CD4-positive, alpha-beta T cell treated with Interleukin-12 subunit alpha and Interleukin-12 subunit beta, for 1 hour (primary cell): ENCODE measurements at places on chromosomes 1 and 21.

DNA sequence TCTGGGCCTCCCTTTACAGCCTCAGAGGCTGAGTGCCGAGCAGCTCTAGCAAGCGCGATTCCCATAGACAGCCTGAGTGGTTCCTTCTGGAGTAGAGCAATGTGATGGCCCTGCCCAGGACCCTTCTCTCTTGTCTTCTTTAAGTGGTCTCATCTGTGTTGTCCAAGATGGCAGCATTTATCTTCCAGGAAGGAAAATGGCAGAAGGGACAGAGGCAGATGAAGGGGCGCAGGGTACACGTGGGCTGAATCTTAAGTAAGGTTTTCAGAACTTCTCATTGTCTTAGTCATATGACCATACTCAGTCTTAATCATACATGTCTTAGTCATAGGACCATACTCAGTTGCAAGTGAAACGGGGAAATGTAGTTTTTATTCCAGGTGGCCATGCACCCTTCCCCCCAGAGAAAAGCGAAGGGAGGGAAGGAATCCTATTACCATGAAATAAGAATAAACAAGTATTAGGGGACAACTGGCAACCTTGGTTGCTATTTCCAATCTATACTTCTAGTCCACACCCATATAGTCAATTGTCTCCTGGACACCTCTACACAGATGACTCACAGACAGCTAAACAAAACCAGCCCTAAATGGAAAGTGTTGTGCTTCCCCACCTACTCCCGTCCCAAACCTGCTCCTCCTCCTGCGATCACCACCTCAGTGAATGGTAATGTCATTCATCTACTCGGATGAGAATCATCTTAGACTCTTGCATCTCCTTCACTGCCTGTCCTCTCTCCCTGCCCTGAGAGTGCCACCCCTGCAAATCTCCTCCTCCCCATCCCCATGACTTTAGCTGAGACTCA lies 13.3 kb downstream of the OVAAL start:
- no peak for DNase-seq

- no peak for DNase-seq
These were observed 5.6 kb upstream of the PLCH2 start for GRCh38 chr1:2470290-2471158.

DNA sequence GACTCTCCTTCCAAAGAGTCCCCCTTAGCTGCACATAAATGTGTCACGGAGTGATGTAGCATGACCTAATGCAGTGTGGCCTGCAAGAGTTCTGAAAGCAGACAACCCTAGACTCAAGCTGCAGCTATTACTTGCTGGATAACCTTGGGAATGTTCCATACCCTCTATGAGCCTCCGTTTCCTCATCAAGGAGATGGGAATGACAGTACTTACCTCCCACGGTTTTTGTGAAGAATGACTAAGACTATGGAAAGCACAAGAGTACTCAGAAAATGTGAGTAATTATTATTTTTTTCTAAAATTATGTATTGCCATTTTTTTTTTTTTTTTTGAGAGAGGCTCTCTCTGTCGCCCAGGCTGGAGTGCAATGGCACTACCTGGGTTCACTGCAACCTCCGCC lies 3.0 kb downstream of the TTC39A start:
- no peak for DNase-seq

DNA sequence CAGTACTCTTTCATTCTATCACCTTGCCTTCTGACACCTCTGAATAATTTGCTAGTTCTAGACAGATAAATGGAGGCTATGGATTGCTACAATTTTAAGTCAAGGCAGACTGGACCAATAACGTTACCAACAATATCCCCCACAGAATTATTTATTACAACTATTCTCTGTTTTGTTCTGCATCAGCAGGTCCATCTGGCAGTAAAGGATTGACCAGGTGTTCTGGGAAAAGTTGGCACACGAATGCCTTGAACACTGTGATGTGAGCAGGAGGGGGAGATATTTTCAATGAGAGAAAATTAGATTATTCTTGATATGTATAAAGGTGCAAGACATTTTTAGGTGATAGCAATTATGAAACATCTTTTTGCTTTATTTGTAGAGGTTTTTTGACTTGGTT lies 718.8 kb upstream of the TMPRSS15 start:
- DNase-seq = no peak

GRCh38 chr1:11543796-11544195 lies 64.8 kb downstream of the DISP3 start:
- DNase-seq = no peak

DNA sequence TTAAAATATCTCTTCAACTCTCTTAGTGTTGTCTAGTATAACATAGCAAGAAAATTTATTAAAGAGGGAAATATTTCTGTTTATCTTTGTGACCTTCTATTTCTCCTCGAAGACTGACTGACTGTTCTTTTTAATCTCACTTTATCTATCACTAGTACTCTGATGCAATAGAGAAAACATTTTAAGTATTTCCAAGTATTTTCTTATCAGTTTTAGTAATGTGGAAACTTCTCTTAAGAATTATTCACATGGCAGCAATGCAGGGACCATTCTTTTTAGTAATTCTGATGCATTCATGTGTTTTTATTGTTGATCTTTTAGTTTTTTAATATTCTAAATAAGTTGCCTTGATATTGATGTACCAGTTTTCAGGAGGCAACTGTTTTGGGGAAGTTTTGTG lies 115.7 kb downstream of the NEK7 start:
- DNase-seq = no peak

- DNase-seq = no peak
These were observed 27.3 kb upstream of the LAMC1 start for GRCh38 chr1:182995894-182996293.

GRCh38 chr21:42038826-42039425 lies 28.8 kb upstream of the ZBTB21 start:
- no peak for DNase-seq

DNA sequence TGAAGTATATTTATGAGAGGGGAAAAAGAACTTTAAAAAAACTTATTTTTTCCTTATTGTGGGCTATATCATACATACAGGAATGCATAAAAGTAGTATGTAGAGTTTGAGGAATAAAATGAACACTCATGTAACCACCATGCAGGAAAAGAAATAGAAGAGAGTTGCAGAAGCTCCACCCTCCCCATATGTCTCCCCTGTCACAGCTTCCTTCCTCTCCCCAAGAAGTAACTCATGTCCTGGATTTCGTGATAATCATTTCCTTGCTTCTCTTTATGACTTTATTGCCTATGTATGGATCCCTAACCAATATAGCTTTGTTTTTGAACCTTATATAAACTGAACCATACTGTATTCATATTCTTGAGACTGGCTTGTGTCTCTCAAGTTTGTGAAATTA lies 126.4 kb downstream of the ZZZ3 start:
- no peak for DNase-seq

DNA sequence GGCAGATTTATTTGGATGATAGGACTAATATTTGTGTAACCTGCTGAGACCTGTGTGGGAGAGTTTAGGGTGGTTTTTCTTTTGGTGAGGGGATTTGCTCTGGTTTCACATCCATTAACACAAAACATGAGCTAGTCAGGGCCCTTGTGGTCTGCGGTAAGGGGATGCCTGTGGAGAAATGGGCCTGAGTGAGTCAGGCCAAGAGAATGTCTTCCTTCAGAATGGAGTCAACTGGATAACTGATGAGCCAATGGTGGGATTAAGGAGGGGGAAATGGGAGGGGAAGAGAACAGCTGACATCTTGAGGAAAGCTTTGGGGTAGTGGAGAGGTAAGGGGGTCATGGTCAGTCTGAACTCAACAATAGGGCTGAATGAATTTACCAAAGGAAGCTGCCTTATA lies 13.9 kb downstream of the WNT2B start:
- DNase-seq = no peak

DNA sequence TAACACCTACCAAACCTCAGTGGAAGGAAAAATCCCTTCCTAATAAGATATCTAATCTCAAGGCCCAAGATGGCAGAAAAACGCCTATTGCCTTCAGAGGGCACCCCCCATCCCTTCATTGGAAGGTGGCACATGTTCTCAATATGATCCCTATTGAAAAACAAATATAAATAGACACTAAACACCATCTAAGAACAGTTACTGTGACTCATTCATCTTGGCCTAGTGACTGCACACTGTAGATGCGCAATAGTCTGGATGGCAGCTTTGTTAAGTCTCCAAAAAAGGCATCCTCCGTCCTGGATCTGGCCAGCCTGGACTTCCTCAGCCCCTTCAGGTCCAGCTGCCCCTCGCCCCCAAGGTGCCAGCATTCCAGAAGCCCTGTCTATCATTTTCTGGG lies 121.9 kb downstream of the CAPN8 start:
- no peak for DNase-seq

GRCh38 chr1:63931468-63931867 lies 157.7 kb downstream of the ROR1 start:
- no peak for DNase-seq

GRCh38 chr1:30383221-30383711 lies 340.1 kb downstream of the MATN1 start:
- DNase-seq = no peak

DNA sequence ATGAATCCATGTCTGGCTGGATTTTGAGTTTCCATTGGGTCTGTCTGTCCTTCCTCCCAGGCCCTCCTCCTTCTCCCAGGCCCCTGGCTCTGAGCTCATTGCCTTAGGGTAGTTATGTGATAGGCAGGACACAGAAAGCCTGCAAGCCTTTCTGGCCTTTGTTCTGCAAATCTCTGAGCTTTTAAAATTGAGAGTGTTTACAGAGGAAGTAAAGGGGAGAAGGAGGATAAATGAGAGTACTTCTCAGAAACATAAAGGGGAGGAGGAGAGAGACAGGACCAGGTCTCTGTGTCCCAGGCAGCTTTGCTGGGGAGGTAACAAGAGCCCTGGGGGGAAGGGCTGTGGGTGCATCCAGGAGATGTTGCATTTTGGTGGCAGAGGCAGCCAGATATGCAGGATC lies 126.7 kb downstream of the FOXD2 start:
- DNase-seq = no peak

- no peak for DNase-seq
These were observed 142.9 kb downstream of the VPS13D start for GRCh38 chr1:12372761-12373160.

DNA sequence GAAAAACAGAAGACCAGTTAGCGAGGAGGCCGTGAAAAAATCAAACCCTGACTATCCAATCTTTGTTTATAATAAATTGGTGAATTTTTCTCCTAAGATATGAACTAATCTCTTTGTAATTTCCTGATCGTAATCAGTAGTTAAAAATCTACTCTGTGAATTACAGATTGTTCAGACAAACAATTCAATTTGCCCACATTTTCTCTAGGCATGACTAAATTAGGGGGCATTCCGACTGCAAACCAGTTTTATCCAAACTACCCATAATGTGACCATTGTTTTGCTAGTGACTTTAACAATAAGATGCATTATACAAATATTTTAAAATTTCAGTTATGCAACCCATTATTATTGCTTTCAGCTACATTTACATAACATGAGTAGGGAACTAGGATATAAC lies 546.9 kb upstream of the ADAMTS5 start:
- no peak for DNase-seq

DNA sequence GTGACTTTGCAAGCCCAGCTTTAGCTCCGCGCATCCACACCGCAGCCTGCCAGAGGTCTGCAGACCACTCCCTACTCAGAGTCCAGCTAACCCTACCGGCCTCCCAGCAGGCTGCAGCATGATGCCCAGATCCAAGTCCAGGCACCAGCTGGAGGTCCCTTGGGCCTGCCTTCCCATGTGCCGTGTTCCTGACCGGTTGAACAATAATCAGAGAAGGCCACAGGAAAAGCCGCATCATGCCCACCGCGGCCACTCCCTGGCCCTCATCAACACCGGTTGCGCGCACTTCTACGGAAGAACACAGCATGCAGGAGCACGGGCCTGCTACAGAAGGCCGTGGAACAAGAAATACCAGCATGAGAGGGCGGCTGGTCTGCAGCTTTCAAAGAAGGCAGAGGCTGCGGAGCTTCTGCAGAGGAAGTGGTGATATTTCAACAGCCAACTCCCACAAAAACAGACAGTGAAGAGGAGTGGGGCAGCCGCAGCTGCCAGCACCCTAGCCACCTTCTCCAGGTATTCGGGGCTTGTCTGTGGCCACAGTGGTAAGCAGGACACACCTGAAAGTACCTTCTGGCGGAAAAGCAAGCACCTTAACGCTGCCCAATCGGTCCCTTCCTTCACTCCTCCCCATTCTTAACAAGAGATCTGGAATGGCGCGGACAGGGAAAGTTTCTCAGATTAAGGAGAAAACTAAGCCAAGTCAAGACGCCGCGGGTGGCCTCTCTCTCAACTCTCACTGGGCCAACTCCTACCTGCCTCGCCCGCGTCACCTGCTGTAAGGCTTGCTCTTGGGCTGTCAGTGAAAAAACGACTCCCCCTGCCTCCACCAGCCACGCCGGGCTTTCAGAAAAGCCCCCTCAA lies 1.5 kb downstream of the PGBD5 start:
- no peak for DNase-seq

- no peak for DNase-seq
These were observed 43.5 kb downstream of the RRAGC start for GRCh38 chr1:38815903-38816627.

DNA sequence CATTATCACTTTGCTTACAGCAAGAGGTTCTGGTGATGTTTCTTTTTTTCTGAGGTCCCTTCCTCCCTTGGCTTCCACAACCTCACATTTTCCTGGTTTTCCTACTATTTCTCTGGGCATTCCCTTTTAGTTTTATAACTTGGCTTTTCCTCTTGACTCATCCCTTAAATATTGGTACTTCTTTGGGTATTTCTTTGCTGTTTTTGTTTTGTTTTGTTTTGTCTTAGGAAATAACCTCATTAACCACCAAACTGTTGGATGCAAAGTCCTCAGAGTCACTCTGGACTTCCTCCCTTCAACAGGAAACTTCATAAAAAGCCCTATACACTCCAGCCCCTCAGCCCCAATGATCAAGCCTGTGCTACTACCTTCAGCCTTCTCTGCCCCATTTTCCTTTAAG lies 211.1 kb downstream of the DUSP10 start:
- DNase-seq = no peak

DNA sequence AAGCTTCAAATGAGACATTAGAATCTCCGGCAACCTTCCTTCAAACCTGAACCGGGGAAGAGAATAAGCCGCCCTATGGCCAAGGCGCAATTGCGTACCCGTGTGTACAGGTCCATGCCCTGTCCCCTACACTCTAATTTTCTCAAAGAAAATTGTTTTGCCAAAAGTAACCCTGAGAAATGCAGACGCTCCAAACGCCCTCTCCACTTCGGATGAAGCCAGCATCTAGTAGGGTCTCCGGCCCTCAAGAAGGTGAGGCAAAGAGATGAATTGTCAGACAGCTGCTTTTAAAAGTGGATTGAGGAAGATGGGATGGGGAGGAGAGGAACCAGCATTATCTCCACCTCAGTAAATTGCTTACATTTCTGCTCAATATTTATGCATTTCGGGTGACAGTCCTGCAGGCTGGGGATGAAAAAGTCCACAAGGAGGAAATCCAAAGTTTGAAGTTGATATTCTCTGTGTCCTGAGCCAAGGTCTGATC lies 630 bp upstream of the LHX9 start:
- DNase-seq = no peak
